T-cell (primary cell): ENCODE measurements at places on chromosomes 13 and 19.

DNA sequence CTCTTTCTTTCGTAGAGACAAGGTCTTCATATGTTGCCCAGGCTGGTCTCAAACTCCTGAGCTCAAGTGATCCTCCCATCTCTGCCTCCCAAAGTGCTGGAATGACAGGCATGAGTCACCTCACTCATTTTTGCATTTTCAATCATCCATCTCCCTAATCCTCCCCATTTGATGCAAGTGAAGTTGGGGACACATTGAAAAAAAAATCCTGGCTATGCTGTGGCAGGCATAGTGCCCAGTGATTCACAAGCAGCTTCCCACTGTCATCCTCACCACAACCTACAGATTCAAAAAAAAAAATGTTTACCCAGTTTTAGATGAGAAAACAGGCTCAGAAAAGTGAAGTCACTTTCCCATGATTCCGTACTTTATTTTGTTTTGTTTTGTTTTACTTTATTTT, 44.7 kb upstream of the USP29 start:
- no peak for DNase-seq

DNA sequence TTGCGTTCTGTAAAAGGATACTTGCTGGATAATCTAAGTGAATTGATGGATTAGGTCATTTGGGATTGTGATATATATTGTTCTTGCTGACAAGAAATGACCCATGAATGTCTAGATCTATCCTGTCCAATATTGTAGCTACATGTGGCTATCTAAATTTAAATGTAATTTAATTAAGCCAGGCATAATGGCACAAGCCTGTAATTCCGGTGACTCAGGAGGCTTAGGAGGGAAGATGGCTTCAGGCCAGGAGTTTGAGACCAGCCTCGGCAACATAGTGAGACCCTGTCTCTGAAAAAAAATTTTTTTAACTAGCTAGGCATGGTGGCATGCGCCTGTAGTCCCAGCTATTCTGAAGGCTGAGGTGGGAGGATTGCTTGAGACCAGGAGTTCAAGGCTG, 39.3 kb upstream of the AKAP11 start:
- no peak for DNase-seq

- no peak for DNase-seq
These were observed 240.2 kb upstream of the MAB21L1 start for GRCh38 chr13:35716729-35717128.

DNA sequence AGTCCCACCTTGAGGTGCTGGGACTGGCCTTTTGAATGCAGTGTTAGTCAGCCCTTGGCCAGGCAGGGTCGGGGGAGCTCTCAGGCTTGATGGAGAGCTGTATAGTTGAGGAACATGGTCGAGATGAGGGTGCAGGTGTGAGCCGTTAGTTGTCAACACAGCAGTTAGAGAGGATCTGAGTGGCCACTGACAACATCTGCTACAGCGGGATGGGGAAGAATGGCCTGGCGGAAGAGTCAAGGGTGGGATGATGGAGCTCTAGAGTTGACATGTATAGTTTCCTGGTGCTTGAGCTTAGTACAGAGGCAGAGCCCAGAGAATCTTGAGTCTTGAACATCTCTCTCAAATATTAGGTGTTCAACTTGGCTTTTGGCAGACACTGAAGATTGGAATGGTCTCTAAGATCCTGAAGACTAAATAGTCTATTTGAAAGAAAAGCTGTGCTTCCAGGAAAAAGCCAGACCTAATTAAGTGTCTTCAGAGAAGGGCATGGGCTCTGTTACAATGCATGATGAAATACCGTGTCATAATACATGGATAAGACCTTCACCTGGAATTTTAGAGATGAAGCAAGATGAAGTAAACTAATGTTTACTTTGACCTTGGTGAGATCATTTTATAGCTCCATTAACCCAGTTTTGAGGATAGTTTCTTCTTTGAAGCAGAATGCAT, 9.7 kb downstream of the PCCA start:
- DNase-seq: no peak

DNA sequence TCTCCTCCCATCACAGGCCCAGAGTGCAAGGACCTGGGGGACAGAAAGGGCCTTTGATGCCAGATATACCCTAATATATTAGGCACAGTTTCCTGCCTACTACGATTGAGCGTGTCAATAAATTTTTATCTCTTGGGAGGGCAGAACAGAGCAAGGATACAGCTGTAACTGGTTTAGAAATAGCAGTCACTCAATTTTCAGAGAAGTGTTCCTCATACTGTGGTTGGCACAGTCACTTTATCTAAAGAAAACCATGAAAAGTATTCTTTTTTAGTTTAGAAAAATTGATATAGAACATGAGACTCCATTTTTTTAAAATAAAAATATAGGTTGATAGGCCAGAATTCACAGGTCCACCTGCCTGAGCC, 460 bp upstream of the ZNF155 start:
- no peak for DNase-seq

DNA sequence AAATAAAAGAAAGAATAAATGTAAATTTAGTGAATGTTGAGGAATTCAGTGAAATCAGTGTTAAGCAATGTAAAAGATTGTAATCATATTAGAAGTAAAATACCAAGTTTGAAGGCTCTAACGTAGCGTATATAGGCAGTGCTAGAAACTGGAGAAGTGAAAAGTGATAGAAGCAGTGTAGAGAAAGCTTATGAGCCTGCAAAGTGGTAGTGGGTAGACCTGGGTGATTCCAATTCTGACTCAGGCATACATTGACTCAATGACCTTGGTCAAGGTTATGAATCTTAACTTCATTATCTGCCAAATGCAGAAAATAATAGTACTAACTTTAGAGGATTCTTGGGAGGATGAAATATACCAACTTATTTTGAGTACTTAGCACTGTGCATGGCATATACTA, 4.1 kb downstream of the SLC10A2 start:
- DNase-seq: no peak

- DNase-seq: no peak
These were observed 30.9 kb downstream of the SHISA2 start for GRCh38 chr13:26020891-26021290.

DNA sequence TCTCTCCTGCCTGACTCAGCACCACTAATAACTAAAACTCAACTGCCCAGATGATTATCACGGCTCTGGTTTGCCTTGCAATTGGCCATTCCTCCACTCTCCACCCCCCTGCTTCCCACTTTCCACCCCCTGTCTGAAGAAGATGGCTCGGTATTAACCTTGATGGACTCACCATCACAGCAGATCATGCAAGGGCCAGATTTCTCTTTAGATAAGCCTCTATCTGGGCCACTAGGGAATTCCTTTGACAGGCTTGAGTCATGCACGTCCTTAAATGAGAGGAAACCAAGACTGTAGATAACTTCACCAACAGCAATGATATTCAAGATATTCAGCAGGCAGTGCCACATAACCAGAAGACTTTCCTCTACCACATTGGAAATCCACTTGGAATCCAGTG, 131.1 kb upstream of the NBEA start:
- no peak for DNase-seq

DNA sequence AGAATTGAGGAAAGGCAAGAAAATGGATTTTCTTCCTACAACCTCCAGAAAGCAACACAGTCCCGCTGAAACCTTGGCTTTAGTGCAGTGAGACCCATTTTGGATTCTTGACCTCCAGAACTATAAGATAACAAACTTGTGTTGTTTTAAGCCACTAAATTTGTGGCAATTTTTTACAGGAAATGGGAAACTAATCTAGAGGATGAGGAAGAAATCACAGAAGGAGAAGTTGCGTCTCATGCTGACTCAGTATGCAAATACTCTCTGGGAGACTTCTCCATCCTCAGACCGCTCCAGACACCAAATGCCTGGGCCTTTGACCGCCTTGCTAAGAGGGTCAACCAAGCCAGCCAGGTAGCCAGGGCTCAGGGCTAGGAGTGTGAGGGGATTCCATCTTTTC, 13.1 kb upstream of the CEACAM16 start:
- no peak for DNase-seq

GRCh38 chr19:49210108-49210900, 52.7 kb downstream of the TRPM4 start:
- DNase-seq: no peak

DNA sequence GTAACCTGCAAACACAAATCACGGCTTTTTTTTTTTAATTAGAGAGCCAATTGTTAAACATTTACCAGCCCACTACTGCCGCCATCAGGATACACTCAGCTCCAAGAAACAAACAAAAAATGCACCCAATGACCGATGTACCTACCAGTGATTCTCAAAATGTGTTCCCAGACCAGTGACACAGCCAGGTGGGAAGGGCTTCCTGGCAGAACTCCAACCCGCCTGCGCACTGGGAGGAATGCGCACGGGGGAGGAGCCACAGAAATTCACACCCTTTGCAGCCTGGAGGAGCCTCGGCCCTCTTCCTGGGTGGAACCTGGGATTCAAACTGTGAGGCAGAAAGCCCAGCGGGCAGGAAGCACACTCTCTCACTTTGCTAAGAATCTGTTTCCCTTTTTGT, 255.9 kb downstream of the TBC1D4 start:
- no peak for DNase-seq

DNA sequence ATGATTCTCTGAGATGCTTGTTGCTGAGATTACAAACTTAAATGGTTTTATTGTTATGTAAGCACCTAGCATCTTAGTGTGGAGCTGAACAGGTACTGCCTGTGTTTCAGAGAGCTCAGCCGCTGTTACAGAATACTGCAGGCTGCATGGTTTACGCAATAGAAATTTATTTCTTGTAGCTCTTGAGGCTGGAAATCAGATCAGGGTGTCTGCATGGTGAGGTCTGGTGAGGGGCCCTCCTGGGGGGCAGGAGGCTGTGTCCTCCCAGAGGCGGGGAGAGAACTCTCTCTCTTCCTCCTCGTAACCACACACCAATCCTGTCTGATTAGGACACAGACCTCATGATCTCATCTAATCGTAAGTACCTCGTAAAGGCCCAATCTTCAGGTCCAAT, 13.1 kb downstream of the ATP11A start:
- no peak for DNase-seq

GRCh38 chr19:50708179-50708879, 11.3 kb downstream of the SHANK1 start:
- DNase-seq: no peak

DNA sequence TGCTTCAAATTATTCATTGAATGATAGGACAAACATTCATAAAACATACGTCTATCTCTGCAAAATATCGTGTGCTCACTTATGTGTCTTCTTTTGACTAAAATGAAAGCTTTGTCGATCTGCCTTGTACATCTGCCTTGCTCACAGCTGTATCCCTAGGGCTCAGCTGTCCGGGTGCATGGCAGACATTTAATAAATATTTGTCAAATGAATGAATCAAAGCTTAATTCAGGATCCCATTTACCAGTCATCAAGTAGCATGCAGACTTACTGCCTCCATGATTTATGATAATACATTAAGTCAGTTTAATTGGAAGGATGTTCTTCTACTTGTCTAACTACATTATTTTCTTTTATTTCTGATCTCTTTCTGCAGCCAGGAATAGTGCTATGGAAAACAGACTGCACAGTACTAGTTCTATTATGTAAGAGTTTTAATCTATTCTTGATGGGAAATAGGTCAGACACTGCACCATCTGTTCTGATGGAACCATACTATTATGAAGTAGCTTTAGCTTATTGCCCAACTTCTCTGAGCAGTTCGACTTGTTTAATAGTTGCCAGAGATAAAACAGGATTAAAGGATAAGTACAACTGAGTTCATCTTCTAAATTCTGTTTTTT, 13.2 kb downstream of the SLC46A3 start:
- no peak for DNase-seq

GRCh38 chr19:56974556-56975207, 134.2 kb upstream of the PEG3 start:
- DNase-seq: no peak

GRCh38 chr13:46317120-46317519, 69.9 kb downstream of the RUBCNL start:
- DNase-seq: no peak

DNA sequence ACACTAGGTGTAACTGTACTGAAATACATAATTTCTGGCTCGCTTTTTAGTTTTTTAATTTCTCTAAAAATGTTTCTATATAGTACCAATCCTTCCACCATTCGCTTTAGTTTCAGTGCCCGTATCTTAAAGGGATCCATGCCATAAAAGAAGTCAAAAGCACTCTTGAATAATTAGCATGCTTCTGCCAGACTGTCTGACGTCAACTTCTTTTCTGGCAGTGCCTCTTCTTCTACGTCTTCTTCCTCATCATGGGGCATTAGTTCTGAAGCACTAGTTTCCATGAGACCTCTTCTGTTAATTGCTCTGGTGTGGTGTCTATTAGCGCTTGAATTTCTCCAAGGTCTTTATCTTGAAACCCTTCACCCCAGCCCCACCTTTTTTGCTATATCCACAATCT, 93.8 kb upstream of the DOCK9 start:
- no peak for DNase-seq

- DNase-seq: no peak
These were observed 4.2 kb downstream of the PPP6R1 start for GRCh38 chr19:55254625-55254977.

DNA sequence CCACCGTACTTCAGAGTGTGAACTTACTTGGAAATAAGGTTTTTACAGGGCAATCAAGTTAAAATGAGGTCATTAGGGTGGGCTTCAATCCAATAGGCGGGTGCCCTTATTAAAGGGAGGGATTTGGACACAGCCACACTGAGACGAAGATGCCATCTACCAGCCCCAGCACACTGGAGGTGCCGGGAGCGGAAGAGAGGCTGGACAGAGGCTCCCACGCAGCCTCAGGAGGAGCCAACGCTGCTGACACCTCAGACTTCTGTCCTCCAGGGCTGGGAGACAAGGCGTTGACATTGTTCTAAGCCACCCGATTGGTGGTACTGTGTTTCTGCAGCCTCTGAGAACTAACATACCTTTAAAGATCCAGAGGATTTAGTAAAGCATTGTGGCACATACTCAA, 12.6 kb upstream of the RAB20 start:
- no peak for DNase-seq

- DNase-seq: no peak
These were observed 108.3 kb downstream of the POSTN start for GRCh38 chr13:37490176-37490779.

DNA sequence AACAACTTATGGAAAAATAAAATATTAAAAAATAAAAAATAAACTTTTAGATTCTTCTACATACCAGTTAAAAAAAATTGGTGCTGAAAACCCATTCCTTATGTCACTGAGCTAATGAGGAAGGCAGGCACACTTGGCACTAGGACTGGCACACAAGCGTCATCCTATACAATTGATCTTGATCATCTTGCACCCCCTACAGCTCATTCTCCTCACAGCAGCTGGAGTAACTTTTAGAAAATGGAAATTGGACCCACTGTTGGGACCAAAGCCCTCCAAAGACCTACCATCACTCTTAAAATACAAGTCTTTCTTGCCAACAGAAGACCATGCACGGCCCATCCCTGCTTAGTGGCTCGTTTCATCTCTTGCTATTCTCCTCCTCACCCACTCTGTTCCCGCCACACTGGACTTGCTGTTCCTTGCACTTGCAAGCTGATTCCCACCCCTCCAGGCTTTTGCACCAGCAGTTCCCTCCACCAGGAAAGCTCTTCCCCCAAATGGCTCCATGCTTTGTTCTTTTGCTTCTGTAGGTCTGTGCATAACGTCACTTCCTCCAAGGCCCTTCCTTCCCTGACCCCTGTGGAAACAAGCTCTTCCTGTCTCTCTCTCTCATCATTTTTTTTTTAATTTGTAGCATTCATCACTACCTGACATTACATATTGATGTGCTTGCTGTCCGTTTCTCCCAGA, 11.6 kb downstream of the CTU1 start:
- DNase-seq: no peak
